ENCODE measurements at places on chromosomes 12 and 14. TPM values are rescaled to one million over a fixed set of nuclear protein-coding genes. Genes with fewer than 3 reads are reported as not detected.

The ZFHX2 gene
- total RNA-seq, result 0.12 TPM

The HNF1A gene
- total RNA-seq, result 0.23 TPM

The HOXC4 gene
- total RNA-seq, result 3.5 TPM

The SYT10 gene
- total RNA-seq, result not detected

The LRP1-AS gene
- not detected for total RNA-seq

The HOXC5 gene
- not detected for total RNA-seq

The CPNE6 gene
- not detected for total RNA-seq

The HOXC10 gene
- not detected for total RNA-seq

The PPM1H gene
- 0.51 TPM for total RNA-seq

All from pericardium fibroblast (primary cell).